ENCODE measurements at places on chromosomes 6 and 20.

GRCh38 chr20:38143238-38143645 lies 21.8 kb downstream of the TGM2 start:
- DNase-seq: no peak

GRCh38 chr6:54286141-54286540 lies 22.1 kb upstream of the TINAG start:
- no peak for DNase-seq

DNA sequence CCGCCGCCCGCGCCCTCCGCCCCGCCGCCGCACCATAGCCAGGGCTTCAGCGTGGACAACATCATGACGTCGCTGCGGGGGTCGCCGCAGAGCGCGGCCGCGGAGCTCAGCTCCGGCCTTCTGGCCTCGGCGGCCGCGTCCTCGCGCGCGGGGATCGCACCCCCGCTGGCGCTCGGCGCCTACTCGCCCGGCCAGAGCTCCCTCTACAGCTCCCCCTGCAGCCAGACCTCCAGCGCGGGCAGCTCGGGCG lies 1.5 kb downstream of the FOXC1 start:
- peak; percentile 63 for DNase-seq

GRCh38 chr20:32024683-32025295 lies 14.6 kb downstream of the CCM2L start:
- DNase-seq: no peak

DNA sequence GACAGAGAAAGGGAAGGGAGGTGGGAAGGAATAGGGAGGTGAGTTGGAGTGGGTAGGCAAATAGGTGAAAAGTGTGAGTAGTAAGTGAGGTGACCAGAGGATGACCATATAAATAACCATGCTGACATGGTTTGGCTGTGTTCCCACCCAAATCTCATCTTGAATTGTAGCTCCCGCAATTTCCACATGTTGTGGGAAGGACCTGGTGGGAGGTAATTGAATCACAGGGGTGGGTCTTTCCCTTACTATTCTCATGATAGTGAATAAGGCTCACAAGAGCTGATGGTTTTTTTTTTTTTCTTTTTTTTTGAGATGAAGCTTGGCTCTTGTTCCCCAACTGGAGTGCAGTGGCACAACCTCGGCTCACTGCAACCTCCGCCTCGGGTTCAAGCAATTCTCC lies 21.5 kb upstream of the SMIM13 start:
- no peak for DNase-seq

GRCh38 chr20:44247586-44248409 lies 690 bp downstream of the GDAP1L1 start:
- DNase-seq: peak; percentile 29

GRCh38 chr6:41594326-41594725 lies 43.9 kb upstream of the MDFI start:
- no peak for DNase-seq

GRCh38 chr20:35635652-35636051 lies 20.0 kb downstream of the SPAG4 start:
- no peak for DNase-seq

All from cardiac fibroblast (primary cell).